ENCODE measurements at places on chromosomes 11 and 22. TPM values are rescaled to one million over a fixed set of nuclear protein-coding genes. Genes with fewer than 3 reads are reported as not detected.

Gene DNAJB13
- total RNA-seq: not detected

Gene CTSW
- total RNA-seq: not detected

Gene SHANK3
- 0.57 TPM for total RNA-seq

Gene FGF4
- not detected for total RNA-seq

Gene APOA4
- total RNA-seq: not detected

Gene SPTBN2
- 0.43 TPM for total RNA-seq

Data from smooth muscle cell of bladder (primary cell).